Neuronal stem cell (in vitro differentiated cells): ENCODE measurements at places on chromosomes 3 and 15.

DNA sequence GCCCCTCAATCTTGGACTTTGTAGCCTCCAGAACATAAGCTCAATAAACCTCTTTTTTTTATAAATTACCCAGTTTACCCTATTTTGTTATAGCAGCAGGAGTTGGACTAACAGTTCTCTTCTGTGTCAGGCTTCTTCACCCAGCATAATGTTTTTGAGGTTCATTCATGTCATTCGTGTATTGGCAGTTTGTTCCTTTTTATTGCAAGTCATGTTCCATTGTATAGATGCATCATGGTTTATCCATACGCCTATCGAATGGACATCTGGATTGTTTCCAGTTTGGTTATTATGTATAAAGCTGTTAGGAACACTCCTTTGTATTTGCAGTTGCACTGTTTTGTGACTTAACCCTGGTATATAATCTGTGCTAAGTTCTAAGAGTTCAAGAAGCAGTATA lies 39.8 kb downstream of the NR1D2 start:
- DNase-seq = no peak

DNA sequence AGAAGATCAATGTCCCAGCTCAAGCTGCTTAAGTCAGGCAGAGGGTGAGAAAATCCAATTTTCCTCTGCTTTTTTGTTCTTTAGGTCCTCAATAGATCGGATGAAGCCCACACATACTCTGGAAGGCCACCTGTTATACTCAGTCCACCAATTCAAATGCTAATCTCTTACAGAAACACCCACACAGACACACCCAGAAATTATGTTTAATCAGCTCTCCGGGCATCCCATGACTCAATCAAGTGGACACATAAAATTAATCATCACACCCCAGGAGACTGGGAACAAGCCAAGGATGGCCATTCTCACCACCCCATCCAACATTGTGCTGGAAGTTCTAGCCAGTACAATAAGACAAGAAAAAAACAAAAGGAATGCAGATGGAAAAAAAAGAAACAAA lies 67.8 kb upstream of the SLC24A5 start:
- DNase-seq = no peak

GRCh38 chr3:120218981-120219380 lies 66.0 kb downstream of the GPR156 start:
- DNase-seq = no peak

GRCh38 chr3:127363891-127364290 lies 76.0 kb upstream of the PRR20G start:
- DNase-seq = no peak

- no peak for DNase-seq
Measured at GRCh38 chr3:112675943-112676535, 35.1 kb upstream of the CCDC80 start.

DNA sequence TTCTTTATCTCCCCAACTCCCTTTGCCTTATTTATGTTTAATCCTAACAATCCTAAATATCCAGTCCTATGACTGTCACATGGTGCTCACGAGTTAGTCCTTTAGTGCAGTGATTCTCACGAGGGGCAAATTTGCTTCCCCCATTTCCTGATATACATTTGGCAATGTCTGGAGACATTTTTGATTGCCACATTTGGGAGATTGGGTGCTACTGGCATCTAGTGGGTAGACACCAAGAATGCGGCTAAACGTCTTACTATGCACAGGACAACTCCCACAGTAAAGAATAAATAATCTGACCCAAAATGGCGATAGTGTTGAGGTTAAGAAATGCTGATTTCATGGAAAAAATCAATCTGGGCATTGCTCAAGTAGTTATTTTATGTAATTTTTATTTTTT lies 466.5 kb downstream of the ROBO2 start:
- no peak for DNase-seq

- DNase-seq = peak; percentile 21
Measured at GRCh38 chr15:80251428-80252120, 439 bp downstream of the CTXND1 start.

DNA sequence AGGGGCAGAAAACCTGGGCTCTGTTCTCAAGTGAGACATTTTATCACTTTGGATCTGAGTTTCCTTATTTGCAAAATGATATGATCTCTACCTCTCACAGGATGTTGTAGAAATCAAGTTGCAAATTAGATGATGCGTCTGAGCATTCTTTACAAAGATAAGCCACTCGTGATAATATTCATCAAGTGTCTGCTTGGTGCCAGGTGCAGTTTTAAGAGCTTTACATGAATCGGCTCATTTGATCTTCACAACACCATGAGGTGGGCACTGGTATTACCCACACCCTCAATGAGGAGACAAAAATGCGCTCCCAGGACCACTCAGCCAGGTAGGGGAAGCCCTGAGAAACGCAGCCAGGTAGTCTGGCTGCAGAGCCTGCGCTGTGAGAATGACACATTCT lies 59.1 kb upstream of the CA12 start:
- no peak for DNase-seq

GRCh38 chr15:29819979-29820378 lies 2.3 kb downstream of the TJP1 start:
- no peak for DNase-seq

GRCh38 chr15:100628746-100629145 lies 26.4 kb downstream of the ASB7 start:
- DNase-seq = no peak

DNA sequence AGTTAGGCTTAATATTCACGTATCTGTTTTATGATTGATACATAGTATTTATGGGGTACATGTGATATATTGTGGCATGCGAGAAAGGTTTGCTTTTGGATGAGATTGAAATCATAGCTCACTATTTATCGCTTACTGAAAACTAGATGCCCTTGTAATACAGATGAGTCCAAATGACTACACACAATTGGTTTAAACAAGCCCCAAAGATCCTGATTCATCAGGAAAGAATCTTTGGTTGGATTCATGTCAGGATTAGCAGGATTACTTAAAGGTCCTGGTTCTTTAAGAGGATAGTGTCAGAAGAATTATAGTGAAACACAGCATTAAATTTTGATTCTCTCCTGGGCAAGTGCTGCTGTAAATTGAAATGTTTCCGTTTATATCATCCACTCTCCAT lies 18.6 kb upstream of the AADAC start:
- DNase-seq = no peak

GRCh38 chr3:10503217-10503796 lies 2.1 kb downstream of the ATP2B2 start:
- DNase-seq = no peak

GRCh38 chr15:71811752-71812735 lies 1.7 kb downstream of the NR2E3 start:
- no peak for DNase-seq

- no peak for DNase-seq
Measured at GRCh38 chr3:8164145-8164544, 337.5 kb upstream of the LMCD1 start.

DNA sequence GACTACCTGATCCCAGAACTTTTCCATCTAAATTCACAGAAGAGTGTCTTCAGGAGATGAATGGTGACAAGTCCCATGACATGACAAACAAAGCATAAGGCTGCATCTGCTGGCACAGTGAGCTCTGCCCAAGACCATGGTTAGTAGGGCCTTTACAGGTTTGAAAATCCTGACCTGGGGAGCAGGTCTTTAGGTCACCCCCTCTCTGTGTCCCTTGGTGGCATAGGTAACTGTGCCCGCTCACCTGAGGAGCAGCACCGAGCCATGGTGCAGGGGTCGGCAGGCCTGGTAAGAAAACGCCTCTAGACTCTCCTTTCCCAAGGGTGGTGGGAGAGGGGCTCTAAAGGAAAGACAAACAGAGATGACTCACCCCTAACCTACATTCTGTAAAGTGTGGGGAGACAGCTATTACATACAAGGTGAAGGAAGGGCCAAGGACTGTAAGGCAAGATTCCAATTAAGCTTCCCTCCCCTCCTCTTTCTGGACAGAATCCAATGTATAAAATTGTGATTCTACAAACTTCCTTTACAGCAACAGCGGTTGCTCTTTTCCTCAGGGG lies 74.0 kb downstream of the SATB1 start:
- no peak for DNase-seq

- DNase-seq = no peak
Measured at GRCh38 chr3:172914854-172915253, 164.3 kb downstream of the ECT2 start.

DNA sequence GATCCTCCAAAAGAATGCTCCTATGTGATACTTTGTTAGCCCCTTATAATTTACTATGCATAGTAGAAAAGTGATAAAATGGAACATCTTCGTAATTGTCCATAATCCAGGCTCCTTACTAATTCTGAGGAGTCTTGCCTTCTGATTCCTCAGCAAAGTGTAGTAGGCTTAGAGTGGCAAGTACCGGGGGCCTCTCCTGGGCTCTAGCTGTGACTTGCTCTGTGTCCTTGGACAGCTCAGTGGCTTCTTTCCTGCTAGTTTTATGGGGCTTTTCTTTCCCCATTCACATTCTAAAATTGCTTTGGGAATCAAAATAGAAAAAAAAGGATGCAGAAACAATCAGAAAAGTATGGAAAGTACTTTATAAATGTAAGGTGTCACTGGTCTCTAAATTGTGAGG lies 211.0 kb downstream of the RORA start:
- no peak for DNase-seq

DNA sequence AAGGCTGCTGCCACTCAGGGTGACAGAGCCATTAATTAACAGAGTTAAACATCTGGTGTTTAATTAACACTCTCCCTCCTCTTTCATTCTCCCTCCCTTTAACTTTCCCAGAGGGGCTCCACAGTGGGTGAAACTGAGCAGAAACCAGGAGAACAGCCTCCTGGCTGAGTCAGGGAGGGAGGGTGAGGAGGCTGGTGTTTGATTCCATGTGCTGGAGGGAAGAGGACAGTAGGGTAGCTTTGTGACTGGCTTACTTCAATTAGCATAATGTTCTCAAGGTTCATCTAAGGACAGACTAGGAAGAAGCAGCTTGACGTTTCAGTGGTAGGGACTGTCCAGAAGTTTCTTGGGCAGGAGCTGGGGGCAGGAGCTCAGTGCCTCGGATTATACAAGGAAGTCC lies 62.8 kb downstream of the SEMA5B start:
- no peak for DNase-seq

GRCh38 chr15:82847703-82848102 lies 38.3 kb downstream of the WHAMM start:
- DNase-seq = no peak

DNA sequence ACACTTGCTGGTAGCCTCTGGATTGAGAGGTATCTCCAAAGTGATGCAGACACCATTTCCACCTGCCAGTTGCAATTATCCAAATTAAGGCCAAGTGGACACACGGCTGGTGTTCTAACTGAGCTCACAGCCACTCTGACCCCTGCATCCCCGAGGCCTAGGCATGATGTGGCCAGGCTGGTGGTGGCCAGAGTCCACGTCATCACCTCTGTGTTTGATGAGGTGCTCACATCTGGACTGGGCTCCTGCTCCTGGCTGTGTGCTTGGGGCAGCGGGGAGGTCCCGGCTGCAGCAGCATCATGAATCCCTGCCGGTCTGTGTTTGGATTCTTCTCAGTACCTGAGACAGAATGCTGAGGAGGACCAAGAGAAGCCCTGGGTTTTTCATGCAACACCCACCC lies 4.9 kb downstream of the OXTR start:
- DNase-seq = no peak

DNA sequence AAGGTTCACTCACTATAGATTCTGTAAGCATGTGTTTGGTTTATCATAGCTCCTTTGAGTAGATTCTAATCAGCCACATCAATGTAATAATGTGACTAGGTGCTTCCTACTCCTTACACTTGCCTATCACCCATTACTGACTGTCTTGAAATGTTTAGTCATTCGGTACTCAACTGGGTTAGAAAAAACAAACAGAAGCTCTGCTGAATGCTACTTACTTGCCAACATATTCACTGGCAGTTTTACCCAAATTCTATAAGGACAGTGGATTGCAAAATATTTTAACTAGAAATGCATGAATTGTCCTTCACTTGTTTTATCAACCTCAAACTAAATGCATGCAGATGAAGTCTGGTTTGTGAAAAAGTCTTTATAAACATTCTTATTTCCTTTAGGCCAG lies 352.1 kb upstream of the ALCAM start:
- DNase-seq = no peak

- no peak for DNase-seq
Measured at GRCh38 chr15:62601777-62602545, 436.9 kb upstream of the C2CD4B start.

DNA sequence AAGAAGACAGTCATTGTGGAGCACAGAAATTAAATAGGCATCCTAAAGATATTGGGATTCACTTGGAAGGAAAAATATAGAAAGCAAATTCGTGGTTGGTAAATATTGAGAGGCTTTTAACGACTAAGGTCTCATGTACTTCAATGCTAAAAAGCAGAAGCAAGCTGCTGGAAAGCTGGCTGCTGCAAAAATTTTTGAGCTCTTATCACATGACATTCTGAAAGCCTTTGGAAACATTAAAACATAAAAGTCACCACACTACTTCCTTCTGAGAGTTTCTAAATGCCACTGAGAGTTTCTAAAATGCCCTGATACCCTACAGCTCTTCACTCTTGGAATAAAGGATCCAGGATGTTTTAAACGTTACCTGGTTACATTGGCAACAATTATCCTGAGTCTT lies 39.0 kb upstream of the CBLB start:
- DNase-seq = no peak

DNA sequence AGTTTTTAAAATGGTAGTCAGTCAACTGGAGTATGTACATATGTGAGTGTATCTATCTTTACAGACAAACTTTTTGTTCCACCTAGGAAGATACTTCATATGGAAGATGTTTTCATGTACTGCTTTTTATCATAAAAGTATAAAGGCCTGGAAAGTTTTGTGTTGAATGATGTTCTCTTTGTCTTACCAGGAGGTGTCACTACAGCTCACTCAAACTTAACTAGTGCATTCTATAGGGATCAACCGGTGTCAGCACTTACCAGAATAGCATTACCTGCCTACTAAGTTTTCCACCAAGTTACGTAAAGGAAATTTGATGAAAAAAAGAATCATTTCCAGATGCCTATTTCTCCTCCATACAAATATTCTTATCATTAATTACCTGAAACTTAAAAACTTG lies 522.6 kb upstream of the SEMA6D start:
- DNase-seq = no peak

DNA sequence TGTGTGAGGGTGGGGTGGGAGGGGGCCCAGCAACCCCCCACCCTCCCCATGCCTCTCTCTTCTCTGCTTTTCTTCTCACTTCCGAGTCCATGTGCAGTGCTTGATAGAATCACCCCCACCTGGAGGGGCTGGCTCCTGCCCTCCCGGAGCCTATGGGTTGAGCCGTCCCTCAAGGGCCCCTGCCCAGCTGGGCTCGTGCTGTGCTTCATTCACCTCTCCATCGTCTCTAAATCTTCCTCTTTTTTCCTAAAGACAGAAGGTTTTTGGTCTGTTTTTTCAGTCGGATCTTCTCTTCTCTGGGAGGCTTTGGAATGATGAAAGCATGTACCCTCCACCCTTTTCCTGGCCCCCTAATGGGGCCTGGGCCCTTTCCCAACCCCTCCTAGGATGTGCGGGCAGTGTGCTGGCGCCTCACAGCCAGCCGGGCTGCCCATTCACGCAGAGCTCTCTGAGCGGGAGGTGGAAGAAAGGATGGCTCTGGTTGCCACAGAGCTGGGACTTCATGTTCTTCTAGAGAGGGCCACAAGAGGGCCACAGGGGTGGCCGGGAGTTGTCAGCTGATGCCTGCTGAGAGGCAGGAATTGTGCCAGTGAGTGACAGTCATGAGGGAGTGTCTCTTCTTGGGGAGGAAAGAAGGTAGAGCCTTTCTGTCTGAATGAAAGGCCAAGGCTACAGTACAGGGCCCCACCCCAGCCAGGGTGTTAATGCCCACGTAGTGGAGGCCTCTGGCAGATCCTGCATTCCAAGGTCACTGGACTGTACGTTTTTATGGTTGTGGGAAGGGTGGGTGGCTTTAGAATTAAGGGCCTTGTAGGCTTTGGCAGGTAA lies 8.1 kb downstream of the FAM131A start:
- peak; percentile 52 for DNase-seq
